ENCODE measurements at places on chromosomes 2 and 18.

DNA sequence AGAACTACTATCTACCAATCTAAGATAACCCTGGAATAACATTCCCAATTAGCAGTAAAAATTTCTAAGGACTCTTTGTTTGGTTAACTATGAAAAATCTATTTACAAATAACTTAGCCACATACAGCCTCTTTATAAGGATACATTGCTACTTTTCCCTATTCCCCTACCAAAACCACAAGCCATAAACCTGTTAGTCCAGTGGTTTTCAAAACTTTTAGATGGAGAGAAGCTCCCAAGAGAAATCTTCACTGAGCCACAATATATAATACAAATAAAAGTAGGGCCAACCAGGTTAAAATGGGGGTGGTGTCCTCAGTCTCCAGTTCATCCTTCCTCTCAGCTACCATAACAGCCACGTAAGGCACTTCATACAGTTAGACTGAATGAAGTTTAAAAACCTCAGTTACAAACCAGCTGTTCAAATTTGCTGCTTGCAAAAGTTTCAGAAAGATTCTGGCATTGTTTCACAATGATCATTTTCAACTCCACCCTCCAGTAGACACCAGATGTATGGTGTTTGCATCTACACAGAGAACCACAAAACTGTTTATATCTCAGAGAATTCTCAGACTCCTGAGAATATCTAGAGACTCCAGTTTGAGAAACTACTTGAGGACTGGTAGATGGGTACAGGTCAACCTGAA, 26.0 kb downstream of the SOS1 start:
- DNase-seq = no peak

GRCh38 chr2:160534249-160534648, 40.6 kb upstream of the RBMS1 start:
- DNase-seq = no peak

DNA sequence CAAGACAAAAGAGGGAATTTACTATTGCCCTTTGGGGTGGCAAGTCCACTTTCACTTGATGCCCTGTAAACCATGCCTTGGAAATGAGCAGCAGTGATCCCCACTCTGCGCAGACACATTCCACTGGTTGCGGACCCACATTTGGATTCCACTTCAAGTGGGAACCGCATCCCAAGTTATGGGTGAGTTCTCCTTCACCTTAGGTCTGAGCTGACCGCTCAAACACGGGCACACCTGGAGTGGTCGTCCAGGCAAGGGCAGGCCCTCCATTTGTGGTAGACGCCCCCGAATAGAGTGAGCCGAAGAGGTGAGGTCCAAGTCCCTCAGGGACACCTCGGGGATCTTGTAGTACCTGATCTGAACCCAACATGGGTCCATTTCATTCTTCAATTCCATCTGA, 9.8 kb upstream of the AGXT start:
- DNase-seq = no peak

- DNase-seq = no peak
Measured at GRCh38 chr2:217836901-217837491, 165.8 kb downstream of the TNS1 start.

DNA sequence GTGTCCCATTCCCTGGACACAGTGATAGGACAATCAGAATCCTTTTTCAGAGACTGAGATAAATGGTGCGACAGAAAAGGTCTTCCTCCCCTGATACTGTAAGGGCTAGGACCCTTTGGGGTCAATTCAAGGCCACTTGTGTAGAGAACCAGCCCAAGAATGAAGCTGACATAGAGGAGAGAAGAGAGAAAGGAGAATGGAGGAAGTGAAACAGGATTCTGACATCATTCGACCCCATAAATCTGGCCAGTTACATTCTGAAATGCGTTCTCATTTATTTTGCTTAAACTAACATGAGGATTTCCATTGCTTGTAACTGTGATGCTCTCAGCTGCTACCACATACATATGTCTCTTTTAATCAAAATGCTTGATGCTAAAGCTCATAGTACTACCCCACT, 148.1 kb downstream of the TMEM163 start:
- DNase-seq = no peak

- DNase-seq = peak; percentile 17
Measured at GRCh38 chr2:241218131-241219029, 29.9 kb downstream of the ANO7 start.

DNA sequence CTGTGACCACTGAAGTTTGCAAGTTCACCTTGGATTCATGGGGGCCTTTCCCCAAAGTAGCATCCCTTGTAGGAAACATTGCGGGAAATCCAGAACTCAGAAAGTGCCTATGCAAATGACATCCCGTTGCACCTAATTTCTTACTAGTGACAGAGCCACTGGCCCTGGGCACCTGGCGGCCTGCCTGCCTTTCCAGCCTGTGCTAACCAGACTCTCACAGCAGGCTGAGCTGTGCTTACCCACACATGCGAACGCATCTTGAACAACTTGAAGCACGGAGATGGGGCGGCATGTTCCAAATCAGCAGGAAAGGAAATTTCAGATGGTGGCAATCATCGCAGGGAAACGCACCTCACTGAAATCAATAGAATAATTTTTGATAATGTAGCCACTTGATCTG, 405.8 kb downstream of the TMEM182 start:
- DNase-seq = no peak

- no peak for DNase-seq
Measured at GRCh38 chr2:150526827-150527226, 39.4 kb upstream of the RND3 start.
